ENCODE measurements at places on chromosomes 1 and 21.

DNA sequence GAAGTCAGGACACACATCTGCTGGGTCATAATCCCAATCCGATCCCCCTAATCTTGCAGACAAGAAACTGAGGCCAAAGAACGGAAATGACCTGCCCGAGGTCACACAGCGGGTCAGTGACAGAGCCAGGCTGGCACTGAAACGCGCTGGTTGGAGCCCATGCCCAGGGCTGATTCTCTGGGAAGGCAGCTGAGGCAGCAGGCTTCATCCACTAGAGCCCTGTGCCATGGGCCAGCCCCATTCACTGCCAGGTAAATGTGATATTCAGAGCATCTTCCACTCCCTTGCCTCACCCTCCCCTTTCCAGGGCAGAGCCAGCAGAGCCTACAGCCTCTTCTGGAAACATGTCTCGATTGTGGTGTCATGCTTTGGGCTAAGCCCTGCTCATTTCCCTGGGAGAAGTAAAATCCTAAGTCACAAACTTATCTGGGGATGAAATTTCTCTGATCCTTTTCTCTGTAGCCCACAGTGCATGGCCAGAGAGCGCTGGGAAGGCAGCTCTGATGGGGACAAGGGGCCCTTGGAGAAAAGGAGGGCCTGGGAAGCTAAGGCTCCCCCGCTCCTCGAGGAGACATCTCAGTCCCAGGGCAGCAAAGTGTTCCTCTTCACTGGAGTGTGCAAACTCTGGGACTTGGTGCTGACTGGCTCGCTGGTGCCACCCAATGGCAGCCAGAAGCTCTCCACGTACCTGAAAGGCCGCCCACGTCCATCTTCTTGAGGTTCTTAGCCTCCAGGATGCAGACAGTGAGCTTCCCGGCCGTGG lies 110.4 kb downstream of the SYT2 start:
- DNase-seq, result peak; percentile 57

- DNase-seq, result peak; percentile 92
Measured at GRCh38 chr1:230426246-230427093, at the start of gene PGBD5. Gene PGBD5, minus strand, starts transcription at chr1:230426332. Its CDS starts 404 bp downstream, at chr1:230425928.

DNA sequence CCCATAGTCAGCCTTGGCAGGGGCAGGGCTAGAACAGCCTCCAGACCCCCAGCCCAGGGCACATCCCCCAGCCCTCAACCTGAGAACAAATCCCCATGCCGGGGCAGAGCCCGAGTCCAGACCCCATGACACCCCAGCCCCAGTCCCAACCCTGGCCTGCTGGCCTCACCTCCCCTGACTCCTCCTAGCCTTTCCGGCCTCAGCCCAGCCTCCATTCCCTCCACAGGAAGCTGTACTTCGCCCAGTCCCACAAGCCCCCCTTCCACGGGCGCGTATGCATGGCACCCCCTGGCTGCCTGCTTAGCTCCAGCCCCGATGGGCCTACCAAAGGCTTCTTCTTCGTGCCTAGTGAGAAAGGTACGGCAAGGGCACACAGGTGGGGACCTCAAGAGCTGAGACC lies 50.4 kb downstream of the DISP3 start:
- DNase-seq, result no peak

DNA sequence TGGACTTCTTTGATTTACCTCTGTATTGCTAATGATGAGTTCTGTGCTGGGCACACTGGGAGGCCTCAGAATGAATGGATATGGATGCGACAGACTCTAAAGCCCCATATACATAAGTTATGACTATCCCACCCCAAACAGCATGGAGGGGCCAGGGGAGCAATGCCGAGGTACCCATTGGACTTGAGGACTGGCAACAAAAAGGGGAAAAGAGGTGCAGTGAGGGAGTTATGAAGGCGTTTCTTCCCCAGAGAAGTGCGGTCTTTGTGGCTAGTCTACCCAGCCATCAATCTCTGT lies 15.2 kb upstream of the CDCA8 start:
- no peak for DNase-seq

DNA sequence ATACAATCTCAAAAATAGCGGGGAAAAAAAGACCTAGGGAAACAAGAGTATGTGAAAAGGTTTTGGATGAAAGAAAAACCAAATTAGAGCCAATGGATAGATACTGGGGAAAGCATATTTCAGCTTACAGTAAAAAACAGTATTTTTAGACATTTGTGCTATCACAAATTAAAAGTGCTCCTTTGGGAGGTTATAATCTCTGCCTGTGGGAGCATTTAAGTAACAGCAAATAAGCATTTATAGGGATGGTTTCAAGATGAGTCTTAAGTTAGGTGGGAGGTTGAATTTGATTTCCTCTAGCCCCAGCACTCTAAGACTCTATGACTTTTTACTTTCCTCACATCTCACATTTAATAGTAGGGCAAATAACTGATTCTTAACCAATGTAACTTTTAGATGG lies 79.6 kb upstream of the SLFNL1 start:
- no peak for DNase-seq

GRCh38 chr21:45177039-45177438 lies 102.7 kb downstream of the ADARB1 start:
- DNase-seq, result no peak

DNA sequence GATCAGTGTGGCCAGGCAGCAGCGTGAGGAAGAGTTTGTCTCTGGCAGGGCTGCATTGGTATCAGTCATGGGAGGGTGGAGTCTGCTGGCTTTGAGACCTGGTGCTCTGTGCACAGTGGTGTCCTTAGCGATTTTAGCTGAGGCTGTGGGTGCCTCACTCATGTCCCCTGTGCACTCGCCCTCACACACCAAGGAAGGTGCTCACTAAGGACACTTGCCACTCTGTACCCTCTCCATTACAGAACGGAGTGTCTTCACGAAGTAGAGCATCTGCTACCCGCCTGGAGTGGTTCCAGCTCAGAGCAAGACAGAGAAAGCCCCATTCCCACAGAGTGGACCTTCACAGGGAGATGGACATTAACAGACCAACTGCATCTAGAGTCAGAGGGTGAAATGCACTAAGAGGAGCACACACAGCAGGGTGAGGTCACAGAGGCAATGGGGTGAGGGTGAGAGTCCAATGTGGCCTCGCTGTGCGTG lies 117.9 kb downstream of the MATN1 start:
- no peak for DNase-seq

DNA sequence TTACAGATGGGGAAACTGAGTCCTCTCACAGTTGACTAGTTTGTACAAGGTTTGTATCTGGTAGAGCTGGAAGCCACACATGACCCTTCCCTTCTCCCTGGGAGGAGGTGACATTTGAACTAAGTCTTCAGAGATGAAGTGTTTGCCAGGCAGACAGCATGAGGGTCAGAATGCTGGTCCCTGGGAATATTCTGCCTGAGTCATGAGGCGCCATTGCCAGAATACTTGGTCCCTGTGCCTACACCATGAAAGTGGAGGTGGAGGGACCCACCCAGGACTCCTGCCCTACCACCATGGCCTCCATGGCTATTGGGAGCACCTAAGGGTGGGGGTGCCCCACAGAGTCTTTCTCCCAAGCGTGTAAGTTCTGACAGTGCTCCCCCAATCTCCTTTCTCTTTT lies 7.0 kb downstream of the RPS6KA1 start:
- DNase-seq, result no peak

GRCh38 chr1:86754265-86754974 lies 50.0 kb downstream of the SH3GLB1 start:
- no peak for DNase-seq

DNA sequence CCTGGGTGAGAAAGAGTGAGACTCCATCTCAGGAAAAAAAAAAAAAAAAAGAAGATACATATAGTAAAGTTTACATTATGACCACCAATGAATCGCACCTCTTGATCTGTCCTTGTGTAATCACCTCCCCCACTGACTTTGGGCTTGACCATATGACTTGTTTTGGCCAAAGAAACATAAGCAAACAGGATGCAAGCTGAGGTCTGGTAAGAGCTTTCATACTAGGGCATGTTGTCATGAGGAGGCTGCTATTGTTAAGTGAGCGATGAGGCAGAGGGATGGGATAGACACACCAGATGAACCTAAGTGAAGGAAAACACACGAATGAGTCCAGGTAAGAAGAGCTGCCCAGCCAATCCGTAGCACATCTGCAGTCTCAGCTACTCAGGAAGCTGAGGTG lies 10.7 kb downstream of the ENAH start:
- no peak for DNase-seq

DNA sequence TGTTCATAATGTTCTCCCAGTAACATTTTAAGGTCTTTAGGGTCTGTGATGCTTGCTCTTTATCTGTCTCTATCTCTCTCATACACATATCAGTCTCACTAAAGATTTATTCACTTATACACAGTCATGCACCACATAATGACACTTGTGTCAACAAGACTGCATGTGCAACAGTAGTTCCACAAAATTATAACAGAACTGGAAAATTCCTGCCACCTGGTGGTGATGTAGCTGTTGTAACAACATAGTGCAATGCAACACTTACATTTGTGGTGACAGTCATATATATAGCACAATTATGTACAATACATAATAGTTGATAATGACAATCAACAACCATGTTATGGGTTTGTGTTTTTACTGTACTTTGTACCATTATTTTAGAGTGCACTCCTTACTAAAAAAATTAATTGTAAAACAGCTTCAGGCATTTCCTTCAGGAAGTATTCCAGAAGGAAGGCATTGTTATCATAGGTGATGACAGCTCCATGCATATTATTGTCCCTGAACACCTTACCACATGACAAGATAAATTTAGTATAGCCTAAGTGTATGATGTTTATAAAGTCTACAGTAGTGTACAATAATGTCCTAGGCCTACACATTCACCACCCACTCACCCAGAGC lies 8.1 kb downstream of the TDRD5 start:
- DNase-seq, result no peak

- no peak for DNase-seq
Measured at GRCh38 chr1:175804561-175804960, 61.2 kb upstream of the TNR start.

GRCh38 chr1:54500107-54500431 lies 48.0 kb upstream of the ACOT11 start:
- DNase-seq, result no peak

GRCh38 chr1:53378932-53379661 lies 51.2 kb upstream of the LRP8 start:
- DNase-seq, result no peak

DNA sequence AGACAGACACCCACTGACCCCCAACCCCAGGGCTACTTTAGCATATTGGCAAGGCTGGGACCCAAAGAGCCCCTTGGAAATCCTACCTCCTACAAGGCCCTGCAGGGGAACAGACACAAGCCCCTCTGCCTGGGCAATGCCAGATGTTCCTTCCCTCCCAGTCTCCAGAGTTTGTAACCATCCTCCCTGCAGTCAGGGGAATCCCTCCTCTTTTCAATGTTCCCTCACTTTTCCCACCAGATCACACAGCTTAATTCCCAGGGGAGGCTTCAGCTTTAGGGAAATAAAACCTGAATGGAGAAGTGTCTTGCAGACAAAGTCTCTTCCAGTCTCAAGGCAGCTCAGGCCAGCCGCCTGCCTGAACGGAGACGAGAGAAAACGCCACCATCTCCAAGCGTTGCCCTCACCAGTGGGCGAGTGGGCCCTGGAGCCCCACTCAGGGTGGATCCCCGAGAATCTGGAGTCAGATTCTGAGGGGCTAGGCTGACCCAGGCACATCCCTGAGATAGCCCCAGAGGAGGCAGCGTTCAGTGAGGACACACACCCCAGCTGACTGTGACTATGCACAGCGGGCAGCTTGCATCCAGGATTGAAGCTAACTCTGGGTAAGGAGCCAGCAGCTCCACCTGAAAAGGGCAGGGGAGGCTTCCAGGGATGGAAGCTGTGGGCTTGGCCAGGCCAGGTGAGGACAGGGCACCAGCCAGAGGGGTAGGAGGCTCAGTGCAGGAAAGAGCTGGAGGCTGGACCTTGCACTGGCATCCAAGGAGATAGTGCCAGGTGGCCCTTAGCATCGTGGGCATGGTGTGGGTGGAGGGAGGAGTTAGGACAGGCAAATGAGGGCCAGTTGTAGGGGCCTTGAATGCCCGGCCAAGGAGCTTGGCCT lies 44.0 kb upstream of the ZC3H12A start:
- no peak for DNase-seq

DNA sequence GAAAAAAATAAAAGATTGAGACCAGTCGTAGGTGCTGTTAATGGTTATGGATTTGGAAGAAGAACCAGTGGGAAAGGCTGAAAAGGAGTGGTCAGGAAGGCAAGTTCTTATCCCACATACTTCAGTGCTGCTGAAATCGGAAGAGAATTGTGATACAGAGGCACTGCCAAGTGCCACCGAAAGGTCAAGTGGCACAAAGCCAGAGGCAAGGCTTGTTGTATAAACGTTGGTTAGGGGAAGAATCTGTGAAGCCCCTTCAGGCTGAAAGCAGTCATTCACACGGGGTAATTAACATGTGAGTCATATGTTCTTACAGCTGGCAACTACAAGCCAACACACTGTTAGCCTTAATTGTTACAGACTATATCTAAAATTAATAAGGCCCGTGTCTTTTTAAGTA lies 48.8 kb downstream of the ZBTB40 start:
- DNase-seq, result no peak

GRCh38 chr1:68188060-68188538 lies 44.2 kb downstream of the WLS start:
- DNase-seq, result no peak

DNA sequence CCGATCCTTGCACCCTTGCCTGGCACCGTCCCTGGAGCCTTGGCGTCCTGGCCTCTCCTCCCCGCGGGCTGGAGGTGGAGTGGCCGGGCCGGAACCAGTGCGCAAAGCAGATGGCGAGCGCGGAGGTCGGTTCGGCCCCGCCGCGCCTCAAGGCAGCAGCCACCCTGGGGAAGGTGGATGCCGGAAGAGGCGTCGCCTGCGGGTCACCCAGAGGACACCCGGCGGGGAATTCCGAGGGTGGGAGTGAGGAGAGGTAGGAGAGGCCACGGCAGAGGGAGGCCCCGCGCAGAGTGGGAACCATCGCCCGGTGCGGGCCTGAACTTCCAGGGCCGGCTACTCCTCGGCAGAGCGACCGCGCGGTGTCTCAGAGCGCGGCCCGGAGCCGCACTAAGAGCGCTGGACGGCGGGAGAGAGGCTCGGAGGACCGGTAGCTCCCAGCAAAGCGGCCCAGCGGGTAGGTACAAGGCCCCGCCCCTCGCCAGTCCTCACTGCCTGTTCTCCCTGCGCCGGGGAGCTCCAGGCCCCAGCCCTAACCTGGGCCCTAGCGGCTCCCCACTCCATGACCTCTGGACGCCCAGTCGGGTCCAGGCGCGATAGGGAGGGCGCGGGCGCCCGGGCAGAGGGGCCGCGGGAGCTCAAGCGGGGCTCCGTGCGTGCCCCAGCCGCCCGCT lies at the start of gene RNF207:
Gene RNF207, plus strand, starts transcription at position 271 of the 671 bp plus-strand sequence. CDS start 417 bp downstream, outside the sequence.
- no peak for DNase-seq

- DNase-seq, result no peak
Measured at GRCh38 chr1:174448974-174449373, 1.2 kb downstream of the GPR52 start.

GRCh38 chr1:87642581-87643221 lies 314.0 kb downstream of the LMO4 start:
- no peak for DNase-seq

- no peak for DNase-seq
Measured at GRCh38 chr1:112877750-112878149, 78.2 kb downstream of the SLC16A1 start.

- no peak for DNase-seq
Measured at GRCh38 chr1:49576327-49576901, 447.3 kb downstream of the AGBL4 start.

DNA sequence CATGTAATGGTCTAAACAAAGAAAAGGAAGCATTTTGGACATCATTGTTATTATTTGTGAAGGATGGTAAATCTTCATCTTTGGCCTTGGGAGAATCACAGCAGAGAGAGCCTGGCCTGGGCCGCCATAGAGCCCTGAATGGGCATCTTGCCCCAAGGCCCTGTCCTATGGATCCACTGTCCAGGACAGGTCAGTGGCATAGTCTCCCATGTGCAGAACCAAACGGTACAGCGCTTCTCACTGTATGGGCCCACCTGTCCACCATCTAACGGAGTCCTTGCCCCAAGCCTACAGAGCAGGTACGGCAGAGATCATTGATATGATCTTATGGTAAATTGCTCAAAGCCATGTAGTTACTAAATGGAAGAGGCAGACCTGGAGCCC lies 185.7 kb downstream of the FOXD2 start:
- no peak for DNase-seq

Data from D721Med (cell line).